ENCODE measurements at places on chromosomes 7 and 10. TPM values are rescaled to one million over a fixed set of nuclear protein-coding genes. Genes with fewer than 3 reads are reported as not detected.

The SPDYE11 gene
- total RNA-seq, result not detected

The LIPJ gene
- total RNA-seq, result not detected

The NYAP1 gene
- total RNA-seq, result 3.2 TPM

The CPN1 gene
- not detected for total RNA-seq

The SYNPO2L gene
- not detected for total RNA-seq

The TDRD1 gene
- total RNA-seq, result not detected

DNA sequence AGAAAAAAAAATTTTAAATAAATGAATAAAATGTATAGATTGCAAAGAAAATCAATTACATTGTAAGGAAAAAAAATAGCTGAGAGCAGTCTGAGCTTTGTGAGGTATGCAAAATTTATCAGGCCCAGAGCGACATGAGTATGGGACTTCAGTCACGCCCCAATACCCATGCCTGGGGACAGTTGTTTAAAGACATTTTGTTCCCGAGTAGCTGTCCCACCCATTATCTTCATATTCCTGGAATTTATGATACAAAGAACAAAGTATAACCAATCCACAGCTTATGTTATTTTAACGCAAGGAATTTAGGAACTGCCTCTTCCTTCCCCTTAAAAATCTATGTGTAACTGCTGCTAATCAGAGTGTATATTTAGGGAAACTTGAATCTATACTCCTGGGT, 1.6 kb upstream of the PON2 start:
- H3K36me3 ChIP-seq, result peaks cover 5% of the 10 kb centered on the region
- no peak for DNase-seq
- H3K4me3 ChIP-seq, result no peak overlapping the region
- no peak overlapping the region for H3K27ac ChIP-seq

DNA sequence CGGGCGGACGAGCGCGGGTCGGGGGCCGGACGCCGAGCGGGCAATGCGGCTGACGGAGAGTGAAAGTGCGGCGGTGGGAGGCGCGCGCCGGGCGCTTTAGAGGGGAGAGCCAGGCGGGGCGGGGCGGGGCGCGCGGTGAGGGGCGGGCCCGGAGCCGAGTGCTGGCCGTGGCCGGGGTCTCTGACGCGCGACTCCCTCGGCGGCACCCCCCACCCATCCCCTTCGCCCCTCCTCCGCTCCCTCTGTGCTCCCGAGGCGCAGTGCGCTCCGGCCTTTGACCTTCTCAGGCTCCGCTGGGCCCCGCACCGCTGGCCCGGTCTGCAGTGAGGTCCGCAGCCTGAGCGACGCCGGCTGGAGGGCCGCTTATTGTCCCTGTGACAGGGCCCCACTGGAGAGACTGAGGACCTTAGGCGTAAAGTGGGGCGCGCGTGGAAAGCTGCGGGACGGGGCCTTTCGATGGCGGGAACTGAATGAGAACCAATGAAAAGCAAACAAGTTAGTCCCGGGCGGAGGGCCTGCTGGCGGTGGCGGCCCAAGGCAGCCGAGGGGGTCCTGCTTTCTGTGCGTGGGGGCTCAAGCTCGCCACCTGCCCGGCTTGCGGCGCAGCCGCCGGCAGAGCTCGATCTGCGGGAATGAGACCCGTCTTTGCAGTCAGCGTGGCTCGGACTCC, at the start of gene CXCL12:
Gene CXCL12 (minus strand): TSS at position 72 of the 670 bp plus-strand sequence. CDS start 92 bp downstream, outside the sequence.
- H3K27me3 ChIP-seq, result peaks cover 8% of the 10 kb centered on the region
- H3K36me3 ChIP-seq, result peaks cover 6% of the 10 kb centered on the region
- peak within 1 kb of the TSS; percentile 75 for H3K4me3 ChIP-seq

DNA sequence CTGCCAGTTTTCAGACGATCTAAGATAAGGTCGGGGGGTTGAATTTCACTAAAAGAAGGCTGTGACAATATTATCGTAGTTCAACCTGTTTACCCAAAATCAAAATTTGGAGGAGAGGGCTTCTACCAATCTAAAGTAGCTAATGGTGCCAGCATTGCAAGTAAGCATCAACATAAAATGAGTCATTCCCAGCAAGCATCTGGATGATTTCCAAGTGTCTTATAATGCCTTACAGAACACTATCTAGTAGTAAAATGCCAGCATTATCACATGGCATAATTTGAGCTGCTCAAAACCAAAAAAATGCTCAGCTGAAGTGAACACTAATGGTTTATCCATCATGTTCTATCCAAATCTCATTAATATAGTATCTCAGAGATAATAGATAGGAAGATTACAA, 1193.9 kb downstream of the DNAJB9 start:
- no peak overlapping the region for H3K27ac ChIP-seq
- DNase-seq, result no peak
- no peaks in the 10 kb centered on the region for H3K4me1 ChIP-seq
- no peak overlapping the region for H3K4me3 ChIP-seq
- no peaks in the 10 kb centered on the region for H3K36me3 ChIP-seq

DNA sequence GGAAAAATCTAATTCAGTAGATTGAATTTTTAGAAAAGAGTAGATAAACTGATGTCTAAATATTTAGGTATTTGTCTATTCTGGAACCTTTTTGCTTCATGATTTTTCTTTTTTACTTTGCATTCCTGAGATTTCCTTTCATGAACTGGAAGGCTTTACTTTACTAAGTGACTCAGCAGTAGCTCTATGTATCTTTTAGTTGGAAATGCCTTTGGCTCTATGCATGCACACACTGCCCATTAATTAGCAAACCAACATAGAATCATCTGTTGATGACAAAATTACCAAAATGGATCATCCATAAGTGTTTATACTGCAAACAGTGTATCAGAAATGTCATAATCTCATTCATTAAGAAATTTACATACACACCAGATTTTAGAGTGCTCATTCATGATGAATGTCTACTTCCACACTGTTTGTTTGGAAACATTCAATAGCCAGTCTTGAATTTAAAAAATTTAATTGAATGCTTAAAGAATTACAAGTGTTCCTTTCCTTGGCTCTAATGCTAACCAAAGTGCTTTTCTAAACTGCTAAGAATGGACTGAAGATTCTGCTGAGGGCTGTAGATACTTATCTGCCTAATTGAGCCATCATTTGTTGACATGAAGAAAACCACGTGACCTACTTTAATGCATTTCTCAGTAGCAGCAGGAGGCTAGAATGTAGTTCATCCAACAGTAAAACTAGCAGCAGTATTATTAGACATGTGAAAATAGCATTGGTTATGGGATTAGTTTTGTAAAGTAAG, 282.0 kb downstream of the ADK start:
- no peak overlapping the region for H3K4me3 ChIP-seq
- no peaks in the 10 kb centered on the region for H3K27me3 ChIP-seq
- no peaks in the 10 kb centered on the region for H3K36me3 ChIP-seq
- no peaks in the 10 kb centered on the region for H3K4me1 ChIP-seq
- H3K27ac ChIP-seq, result no peak overlapping the region

DNA sequence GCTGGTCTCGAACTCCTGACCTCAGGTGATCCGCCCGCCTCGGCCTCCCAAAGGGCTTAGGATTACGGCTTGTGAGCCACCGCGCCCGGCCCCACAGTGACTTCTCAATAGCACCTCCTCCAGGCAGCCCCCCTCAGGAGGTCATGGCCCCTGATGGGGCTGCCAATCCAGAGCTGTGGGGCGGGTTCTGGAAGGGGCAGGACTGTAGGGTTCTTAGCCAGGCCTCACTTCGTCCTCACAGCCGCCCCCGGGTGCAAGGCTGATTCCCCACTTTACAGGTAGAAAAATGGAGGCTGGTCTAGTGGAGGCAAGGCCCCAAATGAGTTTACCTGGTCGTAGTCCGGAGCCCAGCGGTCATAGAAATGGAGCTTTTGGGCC, 638 bp downstream of the METTL27 start:
- no peaks in the 10 kb centered on the region for H3K4me1 ChIP-seq
- no peak overlapping the region for H3K27ac ChIP-seq
- peak; percentile 86 for DNase-seq
- no peaks in the 10 kb centered on the region for H3K27me3 ChIP-seq
- H3K36me3 ChIP-seq, result no peaks in the 10 kb centered on the region

DNA sequence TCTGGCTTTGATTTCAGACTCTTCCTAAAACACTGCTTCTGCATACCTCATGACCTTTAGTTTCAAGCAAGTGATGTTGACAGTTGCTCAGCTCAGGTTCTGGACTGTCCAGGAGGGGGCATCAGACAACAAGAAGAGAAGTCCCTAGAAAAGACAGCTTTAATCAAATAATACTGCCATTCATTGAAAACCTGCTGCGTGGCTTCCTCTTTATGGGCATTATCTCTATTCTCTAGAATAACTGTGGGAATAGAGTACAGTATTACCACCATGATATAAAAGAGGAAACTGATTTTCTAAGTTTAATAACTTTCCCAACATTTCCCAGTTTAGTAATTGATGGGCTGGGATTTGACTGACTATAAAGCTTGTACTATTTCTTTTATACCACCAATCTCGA, 170.4 kb downstream of the SNX13 start:
- H3K4me3 ChIP-seq, result no peak overlapping the region
- DNase-seq, result peak; percentile 66

- H3K4me1 ChIP-seq, result no peaks in the 10 kb centered on the region
- no peak overlapping the region for H3K4me3 ChIP-seq
- H3K36me3 ChIP-seq, result 0 out of 3 replicates have a peak, but pooled peaks cover under 1% of the 10 kb centered on the region
- H3K27me3 ChIP-seq, result no peaks in the 10 kb centered on the region
- H3K27ac ChIP-seq, result no peak overlapping the region
Observed at GRCh38 chr10:58996063-58996462, 180.4 kb upstream of the PHYHIPL start.

DNA sequence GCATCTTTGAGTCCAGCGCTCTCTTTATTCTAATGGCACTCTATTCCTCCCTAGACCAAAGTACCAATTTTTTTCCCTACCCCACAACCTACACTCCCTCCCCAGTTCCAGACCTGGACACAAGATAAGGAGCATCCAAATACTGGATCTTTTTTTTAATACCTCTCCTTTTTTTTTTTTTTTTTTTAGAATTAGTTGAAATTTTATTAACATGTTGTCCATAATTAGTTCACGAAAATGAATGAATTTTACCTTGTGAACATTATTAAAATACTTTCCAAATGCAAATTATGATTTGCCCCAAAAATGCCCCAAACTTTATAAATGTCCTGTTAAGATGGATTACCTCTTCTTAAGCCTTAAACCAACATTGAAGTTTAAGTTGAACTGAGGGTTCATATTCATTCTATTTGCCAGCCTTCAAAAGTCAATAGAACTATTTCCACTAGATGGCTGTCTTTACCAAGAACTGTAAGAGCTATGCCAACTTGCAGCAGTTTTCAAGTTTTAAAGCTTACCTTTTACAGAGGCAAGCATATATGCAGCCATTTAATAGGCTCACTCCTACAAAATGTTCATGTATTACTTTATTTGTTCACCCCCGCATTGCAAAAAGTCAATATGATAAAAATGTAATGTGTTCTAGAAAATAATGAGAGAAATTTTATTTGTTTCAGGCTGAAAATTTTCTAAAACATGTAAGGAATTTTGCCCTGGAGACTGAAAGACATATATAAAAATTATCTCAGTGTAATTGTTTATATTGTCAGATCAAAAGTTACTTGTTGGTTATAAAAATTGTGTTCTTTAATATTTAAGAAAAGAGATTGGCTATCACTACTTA, 39.7 kb upstream of the TNKS2 start:
- H3K27me3 ChIP-seq, result no peaks in the 10 kb centered on the region
- no peak overlapping the region for H3K27ac ChIP-seq
- no peak overlapping the region for H3K4me3 ChIP-seq
- H3K4me1 ChIP-seq, result no peaks in the 10 kb centered on the region
- no peak for DNase-seq
- peaks cover 2% of the 10 kb centered on the region for H3K36me3 ChIP-seq

DNA sequence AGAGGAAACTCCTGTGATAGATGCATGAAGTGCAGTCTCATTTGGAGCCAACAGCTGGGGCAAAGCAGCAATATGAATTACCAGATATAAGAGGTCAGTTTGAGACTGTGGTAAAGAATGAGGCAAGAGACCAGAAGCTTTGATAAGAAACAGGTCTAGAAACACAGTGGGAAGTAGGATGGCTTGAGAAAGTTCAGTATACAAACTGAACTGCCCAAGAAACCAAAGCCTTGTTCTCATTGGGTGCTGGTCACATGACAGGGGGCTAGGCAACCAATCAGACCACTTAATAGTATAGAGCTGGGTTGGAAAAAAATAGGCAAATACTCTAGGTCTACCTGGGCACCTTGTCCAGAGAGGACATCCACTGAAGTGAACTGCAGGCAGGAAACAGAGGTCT, 46.2 kb upstream of the PLCE1 start:
- no peaks in the 10 kb centered on the region for H3K36me3 ChIP-seq
- H3K27me3 ChIP-seq, result no peaks in the 10 kb centered on the region
- no peak overlapping the region for H3K27ac ChIP-seq
- DNase-seq, result no peak

DNA sequence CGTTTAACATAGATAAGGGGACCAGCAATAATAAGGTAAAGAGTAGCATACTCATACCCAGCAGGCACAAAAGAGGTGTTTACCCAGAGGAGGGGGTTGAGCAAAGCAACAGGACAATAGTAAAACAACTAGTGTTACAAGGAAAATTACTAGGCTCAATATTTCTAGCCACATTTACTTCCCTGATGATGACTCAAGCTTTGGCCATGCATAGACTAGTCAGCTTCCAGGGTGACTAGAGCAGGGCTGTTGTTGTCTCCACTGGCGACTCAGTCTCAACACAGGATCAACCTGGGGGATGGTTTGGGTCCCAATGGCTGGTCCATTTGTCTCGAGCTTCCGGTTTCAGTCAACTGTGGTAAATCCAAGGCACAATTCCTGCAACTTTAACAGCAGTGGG, 217.7 kb upstream of the KCND2 start:
- no peaks in the 10 kb centered on the region for H3K36me3 ChIP-seq
- no peaks in the 10 kb centered on the region for H3K4me1 ChIP-seq
- H3K27ac ChIP-seq, result no peak overlapping the region
- DNase-seq, result no peak
- H3K4me3 ChIP-seq, result no peak overlapping the region
- H3K27me3 ChIP-seq, result no peaks in the 10 kb centered on the region

DNA sequence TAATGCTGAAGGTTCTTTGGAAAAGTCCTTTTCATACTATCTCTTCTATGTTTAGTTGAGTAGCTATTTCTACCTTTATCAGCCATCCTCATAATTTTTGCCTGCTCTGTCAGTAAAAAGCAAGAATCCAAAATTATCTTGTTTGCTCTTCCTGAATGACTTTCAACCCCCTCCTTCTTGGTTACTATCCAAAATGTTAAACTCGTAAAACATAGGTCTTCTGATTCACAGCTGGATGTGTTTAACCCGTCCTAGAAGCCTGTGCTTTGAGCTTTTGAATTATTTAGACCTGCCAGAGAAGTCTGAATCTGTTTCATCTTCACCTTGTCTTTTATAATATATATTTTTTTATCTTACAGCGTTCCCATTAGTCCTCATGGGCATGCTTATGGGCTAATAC, 136.4 kb upstream of the MDFIC start:
- DNase-seq, result no peak
- no peak overlapping the region for H3K27ac ChIP-seq
- no peaks in the 10 kb centered on the region for H3K27me3 ChIP-seq
- no peaks in the 10 kb centered on the region for H3K36me3 ChIP-seq
- H3K4me1 ChIP-seq, result no peaks in the 10 kb centered on the region

GRCh38 chr7:104894726-104895521, 119.1 kb upstream of the KMT2E start:
- no peaks in the 10 kb centered on the region for H3K27me3 ChIP-seq
- no peaks in the 10 kb centered on the region for H3K4me1 ChIP-seq
- DNase-seq, result no peak

GRCh38 chr7:135853499-135853898, 104.9 kb upstream of the FAM180A start:
- H3K4me3 ChIP-seq, result no peak overlapping the region
- no peaks in the 10 kb centered on the region for H3K27me3 ChIP-seq
- H3K27ac ChIP-seq, result no peak overlapping the region
